ENCODE measurements at places on chromosomes 6 and 20.

- DNase-seq = no peak
Measured at GRCh38 chr6:51541847-51542246, 545.6 kb downstream of the PKHD1 start.

GRCh38 chr6:135434095-135434494 lies 63.4 kb downstream of the AHI1 start:
- DNase-seq = no peak

DNA sequence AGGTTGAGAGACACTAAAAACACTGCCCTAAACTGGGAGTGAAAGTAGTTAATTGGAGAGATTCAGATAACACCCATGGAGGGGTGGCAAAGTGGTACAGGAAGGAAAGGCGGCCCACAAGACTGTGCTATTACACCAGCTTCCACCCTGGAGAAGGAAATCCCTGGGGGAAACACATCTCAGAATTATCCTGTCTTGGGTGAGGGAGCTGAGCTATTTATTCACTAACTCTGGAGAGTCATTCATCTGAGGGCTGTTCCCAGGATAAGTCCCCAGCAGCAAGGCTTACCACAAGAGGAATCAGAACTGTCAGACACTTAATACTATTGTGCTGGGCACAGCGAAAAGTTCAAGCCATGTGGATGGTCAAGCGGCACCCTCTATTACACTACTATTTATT lies 9.9 kb downstream of the TBCC start:
- no peak for DNase-seq

GRCh38 chr6:12955956-12956355 lies 239.4 kb downstream of the PHACTR1 start:
- DNase-seq = no peak

- DNase-seq = no peak
Measured at GRCh38 chr6:13367396-13367795, 39.1 kb upstream of the TBC1D7 start.

- no peak for DNase-seq
Measured at GRCh38 chr6:151738267-151738666, 69.2 kb upstream of the ESR1 start.

DNA sequence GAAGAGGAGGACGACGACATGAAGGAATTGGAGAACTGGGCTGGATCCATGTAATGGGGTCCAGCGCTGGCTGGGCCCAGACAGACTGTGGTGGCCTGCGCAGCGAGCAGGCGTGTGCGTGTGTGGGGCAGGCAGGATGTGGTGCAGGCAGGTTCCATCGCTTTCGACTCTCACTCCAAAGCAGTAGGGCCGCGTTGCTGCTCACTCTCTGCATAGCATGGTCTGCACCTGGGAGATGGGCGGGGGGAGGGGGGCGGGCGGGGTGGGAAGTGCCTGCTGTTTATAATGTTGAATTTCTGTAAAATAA lies 42.3 kb downstream of the CHMP4B start:
- DNase-seq = no peak

GRCh38 chr6:146865756-146866379 lies 267.1 kb downstream of the ADGB start:
- DNase-seq = no peak

GRCh38 chr6:154847318-154847717 lies 114.1 kb downstream of the SCAF8 start:
- DNase-seq = no peak

DNA sequence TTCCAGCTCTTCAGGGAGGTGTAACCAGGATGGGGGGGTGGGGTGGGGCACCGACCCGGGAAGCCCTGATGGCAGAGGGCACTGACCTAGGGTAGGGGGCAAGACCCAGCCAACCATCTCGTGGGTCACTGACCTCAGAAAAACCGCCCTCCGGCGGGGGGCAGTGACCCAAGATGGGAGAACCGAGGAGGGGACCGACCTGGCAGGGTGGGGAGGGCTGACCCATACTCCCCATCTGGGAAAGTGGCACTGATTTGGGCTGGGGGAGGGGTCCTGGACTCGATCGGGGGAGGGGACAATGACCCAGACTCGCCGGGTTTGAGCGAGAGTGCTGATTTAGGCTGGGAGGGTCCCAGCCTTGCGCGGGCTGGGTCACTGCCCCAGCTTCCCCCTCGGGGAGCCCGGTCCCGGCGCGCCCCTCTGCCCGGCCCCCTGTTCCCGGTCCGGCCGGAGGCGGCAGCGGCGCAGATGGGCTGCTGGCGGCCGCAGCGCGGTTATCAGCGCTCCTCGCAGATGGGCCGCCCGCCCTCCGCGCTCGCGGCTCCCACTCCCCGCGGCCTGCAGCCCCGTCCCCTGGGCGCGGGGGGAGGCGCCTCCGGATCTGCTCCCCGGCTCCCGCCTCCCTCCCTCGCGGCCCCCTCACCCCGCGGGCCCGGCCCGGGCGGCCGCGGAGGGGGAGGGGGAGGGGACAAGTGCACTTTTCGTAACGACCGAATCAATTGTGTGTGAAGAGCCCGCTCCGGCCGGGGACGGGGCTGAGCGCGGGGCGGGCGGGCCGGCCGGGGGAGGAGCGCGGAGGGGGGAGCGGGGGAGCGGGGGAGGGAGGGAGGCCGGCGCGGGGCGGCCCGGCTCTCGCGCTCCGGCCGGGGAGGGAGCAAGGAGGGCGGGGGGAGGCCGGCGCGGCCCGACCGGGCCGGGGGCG lies 2.2 kb downstream of the NOL4L start:
- DNase-seq = no peak

DNA sequence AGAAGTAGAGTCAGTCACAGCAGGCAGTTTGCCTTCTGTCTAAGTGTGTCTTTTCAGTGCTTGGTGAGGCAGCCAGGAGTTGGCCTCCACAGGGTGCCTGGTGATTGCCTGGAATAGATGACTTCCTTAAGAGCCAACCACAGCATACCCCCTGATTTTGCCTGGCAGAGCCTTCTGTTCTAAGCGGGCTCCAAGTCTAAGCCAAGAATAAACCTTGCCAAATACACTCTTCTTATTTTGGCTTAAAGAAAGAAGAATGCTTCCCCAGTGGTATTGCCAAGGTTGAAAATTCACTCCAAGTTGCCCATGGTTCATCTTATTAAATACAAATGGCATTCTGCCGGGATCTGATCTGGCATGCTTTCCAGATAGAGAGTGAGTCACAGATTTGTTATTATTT lies 1424.8 kb upstream of the EYS start:
- no peak for DNase-seq

DNA sequence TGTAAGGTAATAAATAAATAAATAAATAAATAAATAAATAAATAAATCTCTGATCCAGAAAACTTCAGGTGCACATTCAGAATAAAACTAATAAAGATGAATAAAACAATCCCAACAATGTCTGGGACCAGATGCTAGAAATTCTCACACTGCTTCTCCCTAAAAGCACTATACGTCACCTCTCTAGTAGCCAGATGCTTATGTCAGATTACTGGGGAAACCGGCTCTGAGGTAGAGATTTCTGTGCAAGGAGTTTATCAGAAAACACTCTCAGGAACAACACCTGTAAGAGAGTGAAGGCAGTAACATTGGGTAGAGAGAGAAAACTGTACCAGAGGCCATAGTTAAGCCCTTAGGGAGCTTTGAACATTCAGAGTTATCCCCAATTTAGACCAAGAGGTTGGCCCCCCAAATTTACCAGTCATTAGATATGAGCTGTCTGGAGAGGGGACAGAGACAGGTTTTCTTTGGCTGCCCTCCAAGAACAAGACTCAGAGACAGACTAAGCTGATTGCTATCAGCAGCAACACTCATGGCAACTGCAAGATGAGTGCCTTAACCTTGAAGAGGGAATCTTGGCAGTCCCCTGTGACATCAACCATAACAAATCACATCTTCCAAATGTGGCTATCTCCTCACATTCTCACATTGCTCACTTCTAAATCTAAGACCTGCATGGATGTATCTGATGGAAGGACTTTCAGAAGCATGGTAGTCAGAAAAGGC lies 151.2 kb upstream of the BMP5 start:
- DNase-seq = no peak

DNA sequence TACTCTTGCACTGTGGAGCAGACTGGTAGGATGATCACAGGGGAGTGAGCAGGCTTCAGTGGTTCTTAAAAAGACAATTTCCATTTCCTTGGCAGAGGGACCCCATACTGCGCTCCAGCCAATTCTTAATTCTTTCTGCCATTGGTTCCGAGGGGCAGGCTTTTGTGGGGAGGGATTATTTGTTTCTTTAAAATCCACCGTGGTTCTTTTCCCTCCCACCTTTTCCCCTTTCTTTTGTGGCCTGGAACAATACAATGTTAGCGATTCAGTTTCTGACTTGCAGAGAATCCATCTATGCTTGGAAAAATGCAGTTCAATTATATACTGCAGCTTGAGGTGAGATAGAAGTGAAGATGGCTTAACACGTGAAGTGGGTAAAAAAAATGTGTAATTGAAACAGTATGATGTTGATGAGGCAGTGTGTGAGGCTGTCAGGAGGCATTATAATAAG lies 379.0 kb upstream of the FLRT3 start:
- DNase-seq = no peak

GRCh38 chr20:35465976-35466375 lies 10.6 kb downstream of the CEP250 start:
- DNase-seq = no peak

GRCh38 chr20:3172126-3172932 lies 1.0 kb downstream of the LZTS3 start:
- no peak for DNase-seq

- no peak for DNase-seq
Measured at GRCh38 chr20:36875702-36876472, at the start of gene TLDC2. Gene TLDC2, plus strand, starts transcription at chr20:36876138. Its CDS starts 37 bp downstream, at chr20:36876175.

DNA sequence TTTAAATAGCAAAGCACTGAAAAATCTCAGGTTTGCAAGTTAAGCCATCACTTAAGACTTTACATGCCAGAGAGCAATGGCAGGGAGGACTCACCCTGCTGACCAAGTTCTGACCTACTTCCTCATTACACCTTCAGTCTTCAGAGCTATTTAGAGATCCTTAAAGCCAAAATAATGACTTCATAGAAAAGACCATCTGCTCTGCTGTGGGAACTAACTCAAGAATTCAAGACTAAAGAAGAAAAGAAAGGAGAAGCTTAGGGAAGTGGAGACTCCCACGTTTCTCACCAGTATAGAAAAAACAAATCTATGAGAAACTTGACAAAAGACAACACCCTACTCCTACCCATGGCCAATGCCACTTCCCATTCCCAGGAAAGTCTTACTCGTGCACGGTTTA lies 28.6 kb downstream of the XPO5 start:
- DNase-seq = no peak

DNA sequence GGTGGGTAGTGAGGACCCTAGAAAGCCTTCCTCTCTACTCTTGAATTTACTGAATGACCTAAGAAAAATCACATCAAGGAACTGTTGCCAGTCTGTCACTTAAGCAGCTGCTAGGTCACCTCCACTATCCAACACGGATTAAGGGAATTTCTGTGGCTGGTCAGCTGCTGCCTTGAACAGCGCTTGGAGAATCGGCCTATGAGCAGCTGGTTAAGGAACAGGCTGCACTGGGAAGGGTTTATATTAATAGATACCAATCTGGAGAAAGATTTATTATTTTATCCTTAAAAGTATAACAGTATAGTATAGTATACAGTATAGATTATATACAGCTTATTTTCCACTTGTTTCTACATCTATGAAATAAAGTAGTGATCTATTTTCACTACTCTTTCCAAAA lies 6.5 kb downstream of the PTPRK start:
- no peak for DNase-seq

- no peak for DNase-seq
Measured at GRCh38 chr20:57558614-57559288, 2.2 kb upstream of the PCK1 start.

- DNase-seq = no peak
Measured at GRCh38 chr6:156963712-156964700, 186.8 kb downstream of the ARID1B start.

- no peak for DNase-seq
Measured at GRCh38 chr6:157443066-157443800, 62.2 kb downstream of the ZDHHC14 start.

- DNase-seq = no peak
Measured at GRCh38 chr6:7150381-7151064, 42.8 kb downstream of the RREB1 start.

DNA sequence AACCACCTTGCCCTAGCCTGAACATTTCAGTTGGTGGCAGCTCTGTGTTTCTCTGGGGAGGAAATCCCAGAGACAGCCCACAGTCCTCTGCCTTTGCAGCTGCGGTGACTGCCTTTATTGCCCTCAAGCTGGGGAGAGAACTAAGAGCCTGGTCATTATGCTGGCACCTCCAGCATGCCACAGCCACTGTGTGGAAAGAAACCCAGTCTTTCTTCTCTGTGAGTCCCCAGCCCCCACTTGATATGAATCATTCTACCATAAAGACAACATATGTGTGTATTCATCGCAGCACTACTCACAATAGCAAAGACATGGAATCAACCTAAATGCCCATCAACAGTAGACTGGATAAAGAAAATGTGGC lies 82.3 kb upstream of the RNF217 start:
- DNase-seq = no peak

GRCh38 chr20:36629719-36630681 lies 16.0 kb downstream of the SLA2 start:
- DNase-seq = no peak

GRCh38 chr6:90922325-90922724 lies 335.5 kb upstream of the MAP3K7 start:
- DNase-seq = no peak

- DNase-seq = no peak
Measured at GRCh38 chr20:40255365-40255764, 433.7 kb downstream of the MAFB start.

- no peak for DNase-seq
Measured at GRCh38 chr6:168355716-168356522, 36.3 kb upstream of the DACT2 start.

GRCh38 chr6:54632984-54633565 lies 213.5 kb upstream of the FAM83B start:
- no peak for DNase-seq

- DNase-seq = no peak
Measured at GRCh38 chr6:158552796-158553138, 7.1 kb upstream of the TMEM181 start.

- DNase-seq = no peak
Measured at GRCh38 chr6:7805850-7806214, 79.9 kb downstream of the BMP6 start.

GRCh38 chr6:145656128-145656527 lies 79.2 kb downstream of the EPM2A start:
- DNase-seq = no peak

DNA sequence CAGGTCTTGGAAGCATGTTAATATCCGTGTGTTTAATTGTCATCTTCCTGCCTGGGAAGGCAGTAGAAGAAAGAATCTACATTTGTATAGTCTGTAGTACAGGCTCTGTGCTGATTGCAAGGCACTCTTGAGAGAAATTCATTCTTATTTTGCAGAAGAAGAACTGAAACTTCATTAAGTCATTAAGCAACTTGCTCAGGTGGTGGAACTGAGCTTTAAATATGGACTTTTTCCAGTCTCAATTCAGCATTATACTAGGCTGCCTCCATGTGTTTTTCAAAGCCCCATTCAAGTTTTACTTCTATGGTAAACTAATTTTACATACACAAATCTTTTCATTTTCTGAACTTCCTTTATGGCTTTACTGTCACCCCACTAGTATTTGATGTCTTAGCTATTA lies 18.7 kb downstream of the ZNF451 start:
- no peak for DNase-seq

DNA sequence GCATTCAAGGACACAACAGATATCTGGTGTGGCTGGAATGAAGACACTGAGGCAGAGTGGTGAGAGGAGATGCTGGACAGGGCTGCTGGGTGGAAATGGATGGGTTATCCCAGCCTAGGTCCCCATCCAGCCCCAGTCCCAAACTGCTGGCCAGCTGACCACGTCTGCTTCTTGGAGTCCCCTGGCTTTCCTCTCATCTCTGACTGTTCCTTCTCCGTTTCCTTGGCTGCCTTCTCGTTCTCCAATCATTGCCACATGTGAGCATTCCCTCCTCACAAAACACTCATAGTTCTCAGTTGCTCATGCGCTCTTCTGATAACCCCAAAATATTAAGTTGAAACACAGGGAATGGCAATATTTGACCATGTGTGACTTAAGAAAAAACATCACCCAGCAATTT lies 31.5 kb downstream of the MAFB start:
- no peak for DNase-seq

Measured in T-helper 17 cell (primary cell).